Osteocyte (in vitro differentiated cells): ENCODE measurements at places on chromosomes 4 and X.

DNA sequence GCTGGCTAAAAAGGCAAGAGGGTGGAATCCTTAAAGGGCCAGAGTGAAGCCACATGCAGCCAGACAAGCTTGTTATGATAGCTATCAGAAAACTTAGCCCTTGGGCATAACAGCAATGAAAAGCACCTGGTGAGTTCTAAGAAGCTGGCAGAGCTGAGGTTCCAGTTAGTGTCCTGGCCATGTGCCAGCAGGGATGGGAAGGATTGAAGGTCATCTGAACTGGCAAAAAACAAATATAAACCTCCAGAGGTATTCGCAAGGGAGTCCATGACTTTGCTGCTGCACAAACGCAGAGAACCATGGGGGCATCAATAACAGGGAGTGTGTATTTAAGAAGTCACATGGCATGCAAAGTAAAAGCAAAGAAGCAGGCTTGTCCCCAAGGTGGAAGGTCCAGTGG lies 208.9 kb downstream of the FAM47A start:
- DNase-seq, result no peak

- DNase-seq, result no peak
Observed at GRCh38 chrX:85928606-85929005, 118.8 kb downstream of the CHM start.

DNA sequence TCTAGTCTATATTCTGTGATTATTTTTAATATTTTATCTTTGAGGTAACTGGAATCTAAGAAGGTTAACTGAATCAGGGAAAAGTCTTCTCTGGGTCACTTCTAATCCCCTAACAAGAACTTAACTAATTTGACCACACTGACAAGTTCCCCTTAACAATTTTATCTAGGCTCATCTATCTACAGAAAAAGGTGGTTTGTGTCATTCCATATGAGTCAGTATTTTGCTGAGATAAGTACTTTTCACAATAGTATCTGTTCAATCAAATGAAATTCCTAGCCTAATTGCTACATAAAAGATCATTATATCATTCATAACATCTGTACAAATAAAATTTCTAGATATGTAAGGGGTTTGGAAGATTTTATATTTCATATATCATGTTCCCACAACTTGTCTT lies 45.6 kb downstream of the COL25A1 start:
- DNase-seq, result no peak

DNA sequence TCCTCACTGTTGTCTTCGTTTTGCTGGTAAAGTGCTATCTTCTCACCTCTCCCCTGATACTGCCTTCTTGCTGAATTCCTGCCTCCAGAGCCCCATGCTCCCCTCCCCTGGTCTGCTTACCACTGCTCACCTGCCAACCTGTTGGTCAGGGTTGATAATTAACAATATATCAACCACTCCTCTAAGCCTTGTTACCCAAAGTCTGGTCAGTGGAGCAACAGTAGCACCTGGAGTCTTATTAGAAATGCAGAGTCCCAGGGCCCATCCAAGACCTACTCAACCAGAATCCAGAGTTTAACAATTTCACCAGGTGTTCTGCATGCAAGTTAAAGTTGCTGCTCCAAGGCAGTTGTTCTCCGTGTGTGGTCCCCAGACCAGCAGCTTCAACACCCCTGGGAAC lies 55.0 kb downstream of the EFNB1 start:
- no peak for DNase-seq

DNA sequence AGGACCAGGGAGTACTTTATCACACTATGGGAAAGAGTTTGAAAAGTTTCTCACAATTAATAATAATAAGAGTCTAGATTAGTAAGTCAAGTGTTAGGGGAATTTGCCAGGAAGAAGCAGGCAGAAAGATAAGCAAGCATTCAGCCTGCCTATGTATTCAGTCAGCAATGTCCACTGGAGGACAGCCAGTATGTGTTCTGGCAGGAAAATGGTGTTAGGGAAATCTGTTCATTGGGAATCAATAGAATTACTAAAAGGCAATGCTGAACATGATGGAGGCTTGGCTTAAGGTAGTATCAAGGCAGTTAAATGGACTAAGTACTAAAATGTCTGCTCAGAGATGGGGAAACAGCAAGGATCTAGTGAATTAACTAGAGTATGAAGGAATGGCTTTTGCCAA lies 221.2 kb downstream of the PPP4R3C start:
- DNase-seq, result no peak

DNA sequence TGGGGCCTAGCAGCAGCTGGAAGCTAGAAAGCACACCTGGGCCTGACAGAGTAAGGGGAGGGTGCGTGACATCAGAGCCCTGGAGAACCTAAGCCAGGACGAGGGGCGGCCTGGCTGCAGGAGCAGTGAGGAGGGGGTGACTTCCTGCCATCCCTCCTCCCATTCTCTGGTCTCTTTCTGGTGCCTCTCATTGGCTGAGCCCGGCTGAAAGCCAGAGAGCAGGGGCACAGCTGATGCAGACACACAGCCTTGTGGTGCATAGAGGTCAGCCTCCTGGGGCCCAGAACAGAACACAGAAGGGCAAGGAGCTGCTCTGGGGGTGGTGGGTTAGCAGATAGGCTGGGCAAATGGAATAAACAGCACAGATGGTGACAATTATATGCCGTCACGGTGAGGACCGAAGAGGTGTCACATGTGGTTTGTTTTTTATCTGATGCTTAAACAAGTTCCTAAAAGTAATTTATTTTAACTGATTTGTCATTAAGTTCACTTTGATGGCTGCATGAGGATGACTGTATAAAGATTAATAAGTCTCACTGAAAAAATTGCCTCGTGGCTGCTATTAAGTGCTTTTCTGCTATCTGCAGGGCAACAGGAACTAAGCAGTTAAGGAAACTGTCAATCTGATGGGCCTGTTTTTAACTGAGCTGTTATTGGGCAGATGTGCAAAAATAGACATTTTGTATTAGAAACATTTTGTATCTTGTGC lies 102.0 kb downstream of the FNIP2 start:
- DNase-seq, result no peak

- no peak for DNase-seq
Observed at GRCh38 chr4:57055886-57056285, 54.3 kb downstream of the IGFBP7 start.

- DNase-seq, result no peak
Observed at GRCh38 chr4:132992686-132993085, 156.4 kb upstream of the PCDH10 start.

- no peak for DNase-seq
Observed at GRCh38 chrX:116726806-116727205, 264.0 kb upstream of the CT83 start.

- DNase-seq, result no peak
Observed at GRCh38 chr4:15400981-15401671, 26.7 kb upstream of the C1QTNF7 start.

- no peak for DNase-seq
Observed at GRCh38 chr4:174198828-174199227, 84.6 kb downstream of the FBXO8 start.

- no peak for DNase-seq
Observed at GRCh38 chr4:142516686-142517526, 329.2 kb downstream of the INPP4B start.

DNA sequence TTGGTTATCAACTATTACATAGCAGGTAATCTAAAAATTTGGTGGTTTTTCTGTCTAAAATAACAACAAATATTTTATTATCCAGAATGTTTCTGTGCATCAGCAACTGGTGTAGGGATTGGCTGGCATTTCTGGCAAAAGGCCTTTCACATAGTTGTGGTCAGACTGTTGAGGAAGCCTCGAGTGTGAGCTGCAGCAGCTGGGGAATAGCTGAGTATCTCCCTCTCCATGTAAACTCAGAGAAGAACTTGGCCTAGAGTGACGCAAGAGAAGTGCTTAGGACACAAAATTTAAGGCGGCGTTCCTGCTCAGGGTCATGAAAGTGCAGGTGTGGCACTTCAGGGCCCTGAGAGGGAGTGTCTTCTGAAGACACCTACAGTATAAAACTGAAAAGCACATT lies 558.9 kb downstream of the SPOCK3 start:
- no peak for DNase-seq

DNA sequence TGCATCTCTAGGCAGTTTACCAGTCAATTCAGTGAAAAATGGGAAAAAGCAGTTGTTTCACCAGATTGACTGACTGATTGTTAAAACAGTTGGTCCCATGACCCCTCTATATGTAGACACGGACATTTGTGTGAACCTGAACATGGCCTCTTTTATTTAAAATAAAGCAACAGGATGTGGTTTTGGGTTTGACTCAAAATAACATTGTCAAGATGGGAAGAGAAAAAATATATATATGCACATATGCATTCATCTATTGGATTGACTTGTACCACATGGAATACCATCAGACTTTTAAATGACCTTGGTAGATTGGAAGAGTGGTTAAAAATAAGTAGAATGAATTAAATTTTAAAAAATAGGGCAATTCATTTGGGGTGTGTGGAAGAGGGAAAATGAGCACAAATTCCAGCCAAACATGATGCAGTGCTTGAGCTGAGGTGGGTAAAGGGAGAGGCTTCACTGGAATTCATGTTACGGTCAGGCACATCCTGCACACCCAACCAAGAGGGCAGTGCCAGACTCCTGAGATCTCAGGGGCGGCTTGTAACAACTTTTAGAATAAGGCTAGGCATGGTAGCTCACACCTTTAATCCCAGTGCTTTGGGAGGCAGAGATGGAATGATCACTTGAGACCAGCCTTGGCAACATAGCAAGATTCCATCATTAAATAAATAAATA lies 560.7 kb upstream of the TENM3 start:
- DNase-seq, result no peak

DNA sequence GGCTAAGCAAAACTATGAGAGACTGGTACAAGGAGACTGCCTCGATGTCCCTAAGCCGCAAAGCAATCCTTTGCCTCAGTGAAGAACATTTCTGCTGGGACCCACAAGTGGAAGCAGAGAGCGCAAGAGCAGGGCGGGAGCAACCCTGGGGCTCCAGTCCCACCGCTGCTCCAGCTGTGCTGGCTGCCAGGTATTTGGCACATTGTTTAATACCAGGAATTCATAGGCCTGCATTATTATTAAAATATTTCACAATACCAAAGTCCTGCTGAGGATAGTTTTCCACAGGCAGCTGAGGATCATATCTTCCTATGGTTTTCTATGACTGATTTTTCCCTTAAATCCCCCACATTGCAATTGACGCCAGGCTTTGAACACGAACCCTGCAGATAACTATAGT lies 163.5 kb upstream of the TLL1 start:
- DNase-seq, result no peak

- DNase-seq, result no peak
Observed at GRCh38 chrX:1086444-1087409, 125.7 kb downstream of the CRLF2 start.

GRCh38 chr4:158865520-158866177 lies 96.8 kb downstream of the FNIP2 start:
- no peak for DNase-seq

DNA sequence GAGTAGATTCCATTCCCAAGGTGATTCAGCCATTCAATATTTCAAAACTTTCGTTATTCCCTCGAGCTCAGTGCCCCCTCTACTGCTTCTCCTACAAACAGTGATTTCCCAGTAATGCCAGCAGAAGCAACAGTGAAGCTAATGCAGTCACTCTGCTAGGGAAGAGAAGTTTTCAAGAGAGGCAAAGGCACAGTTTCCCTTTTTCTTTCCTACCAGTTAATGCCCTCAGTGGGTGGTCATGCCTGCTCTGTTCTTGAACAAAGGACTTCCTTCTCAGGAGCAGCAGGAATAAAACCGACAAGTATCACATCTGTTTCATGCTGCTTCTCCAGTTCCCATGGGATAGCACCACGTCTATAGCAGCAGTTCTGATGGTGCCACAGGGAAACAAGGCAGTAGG lies 317.2 kb downstream of the TENM3 start:
- no peak for DNase-seq

GRCh38 chr4:665751-666435 lies 8.2 kb downstream of the ATP5ME start:
- no peak for DNase-seq

DNA sequence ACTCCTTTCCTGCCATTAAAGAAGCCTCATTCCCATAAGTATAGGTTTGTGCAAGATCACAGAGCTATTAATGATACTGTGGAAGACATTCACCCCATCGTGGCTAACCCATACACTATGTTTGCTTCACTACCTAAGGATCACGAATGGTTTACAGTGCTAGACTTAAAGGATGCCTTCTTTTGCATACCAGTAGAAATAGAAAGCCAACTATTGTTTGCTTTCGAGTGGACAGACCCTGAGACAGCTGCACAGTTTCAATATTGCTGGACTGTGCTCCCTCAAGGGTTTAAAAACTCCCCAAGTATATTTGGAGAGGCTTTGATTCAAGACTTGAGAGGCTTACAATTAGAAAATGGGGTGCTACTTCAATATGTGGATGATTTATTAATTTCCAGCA lies 16.0 kb upstream of the PAPSS1 start:
- no peak for DNase-seq

- DNase-seq, result no peak
Observed at GRCh38 chr4:88600176-88600838, 8.0 kb downstream of the HERC3 start.

- DNase-seq, result peak; percentile 66
Observed at GRCh38 chrX:153379971-153380581, 21.1 kb downstream of the PNMA6E start.

DNA sequence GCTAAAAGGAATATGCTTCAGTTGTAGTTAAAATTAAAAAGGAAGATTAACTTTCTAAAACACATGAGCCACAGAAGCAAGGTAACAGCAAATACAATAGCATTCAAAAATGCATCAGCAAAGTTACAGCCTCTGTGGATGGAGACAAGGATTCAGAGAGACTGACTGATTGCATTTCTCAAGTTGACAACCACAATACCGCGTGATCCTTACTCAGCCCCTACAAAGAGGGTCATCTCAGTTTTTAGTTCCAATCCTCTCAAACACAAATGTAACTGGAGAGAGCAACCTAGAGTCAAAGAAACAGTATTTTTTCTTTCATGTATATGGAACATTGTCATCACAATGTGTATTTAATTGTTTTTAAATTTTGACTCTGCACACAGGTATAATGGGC lies 14.2 kb upstream of the C1QTNF7 start:
- no peak for DNase-seq

GRCh38 chr4:7717946-7718490 lies 221.6 kb downstream of the AFAP1 start:
- no peak for DNase-seq

GRCh38 chr4:69710580-69710979 lies 49.8 kb downstream of the SULT1B1 start:
- no peak for DNase-seq

DNA sequence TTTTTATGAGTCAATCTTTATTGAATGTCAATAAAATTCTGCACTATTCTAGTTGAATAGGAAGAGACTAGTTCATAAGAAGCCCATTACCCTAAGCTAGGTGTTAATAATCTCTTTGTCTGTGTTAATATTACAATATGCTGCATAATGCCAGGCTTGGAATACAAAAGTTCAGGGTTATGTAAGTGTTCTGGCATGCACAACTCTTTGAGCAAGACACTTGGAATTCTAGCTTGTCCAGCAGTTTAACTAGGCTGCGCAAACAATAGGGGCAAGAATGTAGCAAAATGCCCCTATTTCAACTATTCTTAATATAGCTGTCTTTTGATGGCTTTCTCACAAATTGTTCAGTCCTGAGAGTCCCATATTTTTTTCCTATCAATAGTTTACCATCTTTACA lies 31.3 kb upstream of the ETNPPL start:
- no peak for DNase-seq

GRCh38 chr4:48247142-48247877 lies 22.3 kb downstream of the TEC start:
- DNase-seq, result no peak

GRCh38 chr4:136281889-136282288 lies 1250.4 kb downstream of the PCDH18 start:
- no peak for DNase-seq
